ENCODE measurements at places on chromosomes 2 and 18. TPM values are rescaled to one million over a fixed set of nuclear protein-coding genes. Genes with fewer than 3 reads are reported as not detected.

DNA sequence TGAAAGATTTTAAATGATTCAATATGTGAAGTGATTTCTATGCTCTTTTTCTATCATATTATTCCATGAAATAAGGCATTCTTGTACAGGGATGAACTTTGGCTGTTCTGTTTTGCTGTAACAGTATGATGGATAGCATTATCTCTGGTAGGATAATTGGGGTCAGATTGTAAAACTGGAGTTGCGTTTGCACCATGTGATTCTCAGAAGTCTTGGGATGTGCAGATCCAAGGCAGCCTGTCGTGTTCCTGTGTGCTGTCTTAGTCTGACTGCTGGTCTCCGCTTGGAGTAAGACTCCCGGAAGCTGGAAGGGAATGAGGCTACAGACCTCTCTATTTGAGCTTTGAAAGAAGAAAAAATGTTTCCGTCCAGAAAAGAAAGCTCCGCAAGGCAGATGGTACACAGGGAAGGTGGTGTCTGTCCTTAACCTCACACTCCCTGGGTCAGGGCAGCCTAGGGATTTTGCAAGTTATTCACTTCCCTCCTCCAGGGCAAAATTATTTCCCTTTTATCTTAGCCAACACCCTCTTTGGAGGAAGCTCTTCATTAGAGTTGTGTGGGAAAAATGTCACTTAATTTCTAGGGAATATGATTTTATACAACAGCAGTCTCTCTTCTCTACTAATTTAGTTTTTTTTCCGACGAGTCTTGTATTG, 250.6 kb downstream of the PTPRM start:
- no peak for DNase-seq

DNA sequence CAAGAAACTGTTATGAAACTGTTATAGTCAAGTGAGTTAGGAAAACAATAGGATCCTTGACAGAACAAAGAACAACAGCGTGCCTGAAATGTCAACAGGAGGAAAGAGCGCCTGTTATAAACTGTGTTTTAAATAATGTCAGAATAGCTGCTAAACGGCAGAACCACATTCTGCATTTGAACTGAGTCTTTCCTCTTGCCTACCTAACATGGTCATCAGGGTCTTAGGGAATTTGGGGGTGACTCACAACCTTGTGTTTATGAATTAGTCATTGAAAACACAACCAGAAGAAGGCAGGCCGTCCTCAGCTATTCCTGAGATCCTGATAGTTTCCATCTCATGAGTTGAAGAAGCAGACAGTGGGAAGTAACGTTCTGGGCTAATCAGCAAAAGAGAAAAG, 222.0 kb upstream of the FN1 start:
- DNase-seq, result no peak

- peak; percentile 63 for DNase-seq
These were observed 51.4 kb downstream of the EMILIN2 start for GRCh38 chr18:2898186-2898640.

DNA sequence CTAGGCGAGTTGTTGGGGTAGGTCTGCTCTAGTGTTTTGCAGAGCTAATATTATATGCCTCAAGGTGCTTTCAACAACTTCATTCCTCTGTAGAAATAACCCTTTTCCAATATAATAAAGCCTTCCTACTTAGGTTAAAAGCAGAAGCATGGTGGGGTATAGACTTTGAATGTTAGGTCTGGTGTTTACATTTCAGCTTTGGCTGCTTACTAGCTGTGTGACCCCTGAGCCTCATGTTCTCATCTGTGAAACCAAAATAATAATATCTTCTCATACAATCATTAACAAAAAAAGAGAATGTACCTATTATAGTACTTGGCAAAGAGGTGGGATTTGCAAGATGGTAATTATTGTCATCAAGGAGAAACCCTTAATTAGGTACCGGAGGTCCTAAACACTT, 386.6 kb downstream of the NBAS start:
- no peak for DNase-seq

DNA sequence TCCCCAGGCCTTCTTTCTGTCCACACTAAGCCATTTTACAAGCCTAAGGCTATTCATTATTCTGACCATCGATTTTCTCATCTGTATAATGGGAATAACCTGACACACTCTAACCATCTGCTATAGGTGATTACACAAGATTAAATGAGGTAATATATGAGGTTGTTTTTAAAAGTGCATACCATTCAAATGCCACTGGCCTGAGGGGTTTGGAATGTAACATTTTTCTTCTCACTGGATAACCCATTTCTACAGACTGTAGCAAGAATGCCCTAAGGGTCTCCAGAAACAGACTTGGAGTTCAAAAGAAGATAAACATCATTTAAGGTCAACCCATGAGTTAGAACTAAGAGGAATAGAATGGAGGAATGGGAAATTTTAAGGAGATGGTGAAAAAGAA, 111.7 kb upstream of the SETBP1 start:
- no peak for DNase-seq

The LONRF2 gene
- total RNA-seq, result 7.6 TPM
